Stimulated activated CD4-positive, alpha-beta T cell treated with anti-CD3 and anti-CD28 coated beads, TNF-alpha, amount 100 ng/mL, for 4 hours (primary cell): ENCODE measurements at places on chromosomes 12 and 14.
A peak's percentile ranks its signal among the peaks of the same experiment; 100 is the strongest.

DNA sequence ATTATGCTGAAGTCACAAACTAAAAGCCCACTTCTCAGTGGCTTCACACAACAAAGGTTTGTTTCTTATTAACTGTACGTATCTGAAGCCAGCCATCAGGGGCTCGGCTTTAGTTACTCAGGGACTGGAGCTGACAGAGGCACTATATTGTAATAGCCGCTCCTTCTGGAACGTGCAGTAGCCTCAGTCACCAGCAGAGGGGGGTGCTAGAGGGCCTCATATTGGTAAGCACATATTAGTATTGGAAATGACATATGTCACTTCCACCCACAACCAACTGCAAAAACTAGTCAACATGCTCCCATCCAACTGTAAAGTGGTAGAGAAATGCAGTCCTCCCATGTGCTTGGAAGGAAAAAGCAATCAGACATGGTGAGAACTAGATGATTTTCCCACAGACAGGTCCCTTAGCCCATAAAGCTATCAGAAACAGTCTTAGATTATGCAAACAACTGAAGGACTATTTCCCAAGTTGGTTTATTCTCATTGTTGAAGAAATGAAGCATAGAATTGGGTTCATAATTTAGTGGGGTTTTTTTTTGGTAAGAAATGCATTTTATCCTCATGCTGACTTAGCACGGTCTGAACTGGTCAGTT, 183.6 kb upstream of the G2E3 start:
- DNase-seq: peak; percentile 33

DNA sequence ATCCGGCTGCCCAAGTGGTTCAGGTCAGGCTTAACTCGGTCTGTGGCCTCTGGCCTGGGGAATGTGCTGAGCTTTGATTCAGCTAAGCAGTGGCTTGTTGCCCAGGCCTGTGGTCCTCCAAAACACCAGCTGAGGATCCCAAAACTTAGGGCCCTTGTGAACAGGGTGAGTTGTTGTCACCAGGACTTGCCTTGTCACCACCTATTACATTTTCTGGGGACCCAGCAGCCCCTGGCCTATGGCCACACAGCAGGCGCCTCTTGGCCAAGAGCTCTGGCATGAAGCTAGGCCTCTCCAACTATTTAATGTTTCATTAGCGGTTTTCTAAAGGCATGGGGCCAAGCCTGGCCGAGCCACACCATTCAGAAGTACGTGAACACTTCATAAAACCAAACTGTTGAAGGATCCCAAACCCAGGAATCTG, 343.7 kb downstream of the CACNA1C start:
- DNase-seq: no peak

GRCh38 chr12:129746318-129746717, 157.5 kb downstream of the TMEM132D start:
- DNase-seq: no peak

GRCh38 chr12:52162981-52163380, 28.8 kb downstream of the KRT80 start:
- DNase-seq: no peak

GRCh38 chr14:74394549-74394948, 31.5 kb downstream of the SYNDIG1L start:
- DNase-seq: no peak

DNA sequence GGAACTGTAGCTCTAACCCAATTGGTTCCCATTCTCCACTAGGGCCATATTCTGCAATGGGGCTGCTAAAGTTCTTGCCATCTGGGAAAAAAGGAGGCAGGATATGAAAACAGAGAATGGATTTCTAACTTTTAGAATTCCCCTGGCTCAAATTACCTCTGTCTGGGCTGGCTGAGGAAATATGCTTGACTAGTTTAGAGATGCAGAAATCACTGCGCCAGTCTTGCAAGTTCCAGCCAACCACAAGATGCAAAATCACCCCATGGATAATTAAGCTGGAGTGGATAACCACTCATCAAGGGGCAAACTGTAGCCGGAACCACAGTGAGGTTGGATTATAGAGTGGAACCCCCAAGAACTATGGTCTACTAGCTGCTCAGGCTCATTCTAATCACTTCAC, 126.3 kb downstream of the RALGAPA1 start:
- DNase-seq: no peak

DNA sequence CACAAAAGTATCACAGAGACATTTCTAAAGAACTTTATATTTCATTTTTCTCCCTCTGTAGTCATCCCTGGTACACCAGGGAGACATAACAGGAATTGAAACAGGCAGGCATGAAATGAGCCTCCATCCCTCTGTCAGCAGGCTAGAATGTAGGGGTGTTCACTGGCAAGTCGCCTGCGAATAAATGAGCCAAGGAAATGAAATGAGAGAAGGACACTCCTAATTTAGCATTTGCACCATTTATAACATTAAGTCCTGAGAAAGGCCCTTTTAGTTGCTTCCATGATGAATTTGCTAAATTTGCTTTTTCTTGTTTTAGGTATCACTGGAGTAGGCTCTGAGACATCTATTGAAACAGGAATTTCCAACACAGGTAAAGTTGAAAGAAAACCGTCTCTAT, 192.4 kb upstream of the CNTN1 start:
- no peak for DNase-seq

GRCh38 chr12:69105101-69105962, 134.0 kb upstream of the CPSF6 start:
- DNase-seq: no peak

GRCh38 chr12:41442896-41443295, 254.8 kb downstream of the PDZRN4 start:
- no peak for DNase-seq

- DNase-seq: no peak
Measured at GRCh38 chr12:18239526-18239925, 21.8 kb upstream of the PIK3C2G start.

DNA sequence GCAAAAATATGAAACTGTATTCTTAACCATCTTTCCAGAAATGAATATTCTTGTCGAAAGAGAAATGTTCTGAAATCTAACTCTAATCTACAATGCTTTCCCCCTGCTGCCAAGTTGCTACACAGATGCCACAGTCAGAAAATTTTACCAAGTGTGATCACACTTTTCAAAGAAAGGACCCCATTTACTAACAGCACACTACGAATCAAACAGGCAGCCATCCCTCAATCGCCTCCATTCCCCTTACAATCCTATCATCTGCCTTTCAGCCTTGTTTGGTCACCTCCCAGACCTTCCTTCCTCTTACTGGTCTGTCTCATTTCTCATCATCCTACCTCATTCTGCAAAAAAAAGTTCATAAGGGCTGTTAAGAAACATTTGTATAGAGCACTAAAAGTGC, 190.1 kb downstream of the MED13L start:
- no peak for DNase-seq

GRCh38 chr14:90871605-90872233, 55.5 kb upstream of the TTC7B start:
- no peak for DNase-seq

DNA sequence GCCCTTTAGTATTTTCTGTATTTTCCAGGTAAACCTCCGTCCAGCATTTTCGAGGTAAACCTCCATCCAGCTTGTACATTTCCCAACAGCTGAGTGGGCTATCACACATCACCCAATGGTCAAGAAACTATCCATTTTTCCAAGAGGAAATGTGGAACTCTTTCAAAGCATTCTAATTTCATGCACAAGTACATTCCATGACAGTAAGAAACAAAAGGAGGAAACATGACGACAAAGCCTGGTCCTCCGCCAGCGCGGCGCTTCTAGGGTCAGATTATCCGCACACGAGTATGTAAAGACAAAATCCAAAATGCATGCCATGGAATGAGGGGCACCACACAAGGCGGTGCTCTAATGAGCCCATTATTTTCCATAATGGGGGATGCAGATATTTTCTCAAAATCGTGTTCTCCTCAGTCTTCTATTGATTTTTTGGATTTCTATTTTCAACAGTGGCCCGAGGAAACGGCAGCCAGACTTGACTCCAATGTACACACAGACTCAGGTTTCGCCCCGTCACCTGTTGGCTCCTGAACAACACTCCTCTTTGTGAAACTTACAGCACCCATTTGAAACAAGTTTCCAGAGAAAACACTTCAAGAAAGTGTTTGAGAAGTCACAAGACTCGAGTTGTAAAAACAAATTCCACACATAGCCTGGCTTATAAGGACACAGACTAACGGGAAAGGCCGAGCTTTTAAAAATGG, 107.4 kb downstream of the PRICKLE1 start:
- no peak for DNase-seq

DNA sequence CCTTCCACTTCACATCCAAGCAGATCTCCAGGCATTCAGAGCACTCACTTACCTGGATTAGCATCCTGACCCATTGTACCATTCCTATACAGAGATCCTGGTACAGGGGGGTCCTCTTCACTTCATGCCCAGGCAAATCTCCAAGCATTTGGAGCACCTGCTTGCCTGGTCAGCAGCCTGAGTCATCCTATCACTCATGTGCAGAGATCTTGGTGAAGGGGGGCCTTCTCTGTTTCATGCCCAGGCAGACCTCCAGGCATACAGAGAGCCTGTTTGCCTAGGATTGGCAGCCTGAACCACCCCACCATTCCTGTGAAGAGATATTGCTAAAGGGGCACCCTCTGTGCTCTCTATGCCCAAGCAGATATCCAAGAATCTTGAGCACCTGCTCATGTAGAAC, 111.1 kb upstream of the CCDC175 start:
- no peak for DNase-seq

DNA sequence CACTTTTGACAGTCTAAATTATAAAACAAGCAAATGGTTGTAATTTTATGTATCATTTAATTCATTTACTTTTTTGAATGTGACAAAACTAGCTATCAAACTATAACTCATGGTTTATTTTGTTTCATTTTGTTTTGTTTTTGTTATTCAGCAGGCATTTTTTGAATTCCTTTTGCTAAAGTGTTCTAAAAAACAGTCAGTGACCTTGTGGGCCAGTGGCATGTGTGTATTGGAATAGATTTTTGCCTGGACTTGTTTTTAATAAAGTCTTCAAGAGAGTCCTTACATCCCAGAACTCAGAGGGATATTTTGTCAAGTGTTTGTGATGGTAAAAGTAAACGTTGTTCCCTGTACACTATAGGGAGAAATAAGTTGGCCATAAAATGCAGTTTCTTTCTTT, 369.7 kb upstream of the SYT1 start:
- DNase-seq: no peak

DNA sequence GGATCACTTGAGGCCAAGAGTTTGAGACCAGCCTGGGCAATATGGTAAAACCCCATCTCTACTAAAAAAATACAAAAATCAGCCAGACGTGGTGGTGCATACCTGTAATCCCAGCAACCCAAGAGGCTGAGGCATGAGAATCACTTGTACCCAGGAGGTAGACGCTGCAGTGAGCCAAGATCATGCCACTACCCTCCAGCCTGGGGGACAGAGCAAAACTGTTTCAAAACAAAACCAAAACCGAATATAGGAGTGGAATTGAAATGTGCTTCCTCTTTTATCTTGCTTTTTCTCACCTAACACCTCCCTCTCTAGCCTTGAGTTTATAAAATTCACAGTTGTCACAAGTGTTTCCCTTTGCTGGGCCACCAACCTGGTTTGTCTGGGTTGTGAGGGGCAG, 181.9 kb downstream of the PAH start:
- no peak for DNase-seq

GRCh38 chr12:77687321-77687720, 143.4 kb upstream of the NAV3 start:
- no peak for DNase-seq

DNA sequence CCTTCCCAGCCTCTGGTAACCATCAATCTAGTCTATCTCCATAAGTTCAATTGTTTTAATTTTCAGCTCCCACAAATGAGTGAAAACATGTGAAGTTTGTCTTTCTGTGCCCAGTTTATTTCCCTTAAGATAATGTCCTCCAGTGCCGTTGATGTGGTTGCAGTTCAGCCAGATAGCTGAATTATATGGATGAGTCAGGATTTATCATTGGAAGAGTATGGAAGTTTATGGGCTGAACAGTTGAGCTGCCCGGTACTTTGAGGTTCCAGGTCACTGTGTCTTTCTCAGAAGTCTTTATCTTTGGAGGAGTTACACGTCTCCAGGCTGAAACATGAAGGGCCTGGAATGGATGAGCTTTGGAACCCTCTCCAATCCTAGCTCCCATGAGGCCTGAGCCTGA, 120.1 kb downstream of the ASCL4 start:
- DNase-seq: no peak

DNA sequence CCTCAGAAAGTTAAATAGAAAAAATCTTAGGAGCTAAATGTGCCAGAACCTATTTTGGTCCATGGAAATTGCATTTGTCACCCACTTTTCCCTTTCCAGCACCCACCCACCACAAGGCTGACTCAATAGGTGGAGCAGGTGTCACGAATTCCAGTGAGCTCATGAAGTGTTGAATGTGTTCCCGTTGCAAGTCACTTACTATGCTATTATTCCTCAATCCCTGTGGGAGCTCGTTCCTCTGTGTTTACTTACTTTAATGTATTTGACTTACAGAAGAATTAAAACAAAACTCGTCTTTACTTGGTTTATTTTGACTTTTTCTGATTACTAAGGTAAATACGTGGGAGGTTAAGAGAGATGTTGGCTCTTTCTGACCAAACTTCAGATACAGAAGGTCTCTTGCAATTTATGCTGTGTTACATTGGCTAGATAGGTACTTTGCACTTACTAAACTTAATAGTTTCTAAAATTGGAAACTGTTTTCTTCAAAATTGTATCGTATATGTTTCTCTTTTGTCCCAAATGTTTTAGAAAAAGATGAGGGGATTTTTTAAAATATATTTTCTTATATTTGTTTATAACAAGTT, 269.4 kb upstream of the NOVA1 start:
- no peak for DNase-seq

- DNase-seq: no peak
Measured at GRCh38 chr14:36511981-36512584, 7.9 kb downstream of the NKX2-1 start.

- peak; percentile 25 for DNase-seq
Measured at GRCh38 chr12:112937741-112938719, at the start of gene OAS3. Gene OAS3, plus strand, starts transcription at chr12:112938474. Its CDS starts 57 bp downstream, at chr12:112938531.

DNA sequence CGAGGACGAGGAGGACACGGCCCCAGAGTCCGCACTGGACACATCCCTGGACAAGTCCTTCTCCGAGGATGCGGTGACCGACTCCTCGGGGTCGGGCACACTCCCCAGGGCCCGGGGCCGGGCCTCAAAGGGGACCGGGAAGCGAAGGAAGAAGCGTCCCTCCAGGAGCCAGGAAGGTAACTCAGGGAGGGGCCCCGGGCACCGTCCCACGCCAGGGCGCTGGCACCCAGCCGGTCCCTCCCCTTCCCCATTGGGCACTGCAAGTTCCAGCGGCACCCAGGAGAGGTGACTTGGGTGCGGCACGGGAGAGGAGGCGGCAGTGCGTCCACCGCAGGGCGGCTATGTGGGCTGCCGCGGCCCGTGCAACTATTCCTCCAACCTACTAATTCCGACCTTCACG, 9.3 kb upstream of the ADSS1 start:
- DNase-seq: no peak
